ENCODE measurements at places on chromosomes 7 and 10.

- no peak for DNase-seq
Observed at GRCh38 chr10:58281092-58281752, 12.3 kb downstream of the CISD1 start.

DNA sequence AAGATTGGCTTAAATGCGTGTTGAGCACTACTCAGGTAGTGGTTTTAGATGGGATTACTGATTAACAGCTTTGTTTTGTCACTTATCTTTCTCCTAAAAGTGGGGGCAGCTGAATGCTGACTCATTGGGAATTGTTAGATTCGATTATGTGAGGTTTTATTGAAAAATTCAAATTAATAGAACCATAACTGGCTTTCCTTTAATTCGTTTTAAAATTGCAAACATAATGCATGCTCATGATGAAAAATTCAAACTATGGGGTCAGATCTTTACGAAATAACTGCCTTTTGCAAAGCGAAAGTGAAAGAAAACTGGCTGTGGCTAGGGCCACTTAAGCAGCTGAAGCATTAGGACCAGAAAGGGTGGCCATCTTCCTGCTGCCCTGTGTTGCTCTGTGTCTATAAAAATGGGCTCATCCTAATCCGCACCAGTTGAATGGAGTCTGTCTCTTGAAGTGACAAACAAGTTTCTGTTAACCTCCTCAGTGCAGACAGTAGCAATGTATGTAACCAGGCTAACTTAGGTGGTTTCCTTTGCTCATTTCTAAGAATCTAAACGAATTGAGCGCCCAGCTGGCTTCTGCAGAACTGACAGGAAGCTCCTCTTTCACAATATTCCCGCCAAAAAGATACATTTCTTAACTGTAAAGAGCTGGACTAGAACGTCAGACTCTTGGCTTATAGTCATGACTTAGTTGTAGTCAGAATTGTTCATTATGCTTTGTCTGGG lies 27.8 kb downstream of the DENND10 start:
- DNase-seq = no peak

- DNase-seq = no peak
Observed at GRCh38 chr10:49446031-49446430, 50.1 kb upstream of the DRGX start.

DNA sequence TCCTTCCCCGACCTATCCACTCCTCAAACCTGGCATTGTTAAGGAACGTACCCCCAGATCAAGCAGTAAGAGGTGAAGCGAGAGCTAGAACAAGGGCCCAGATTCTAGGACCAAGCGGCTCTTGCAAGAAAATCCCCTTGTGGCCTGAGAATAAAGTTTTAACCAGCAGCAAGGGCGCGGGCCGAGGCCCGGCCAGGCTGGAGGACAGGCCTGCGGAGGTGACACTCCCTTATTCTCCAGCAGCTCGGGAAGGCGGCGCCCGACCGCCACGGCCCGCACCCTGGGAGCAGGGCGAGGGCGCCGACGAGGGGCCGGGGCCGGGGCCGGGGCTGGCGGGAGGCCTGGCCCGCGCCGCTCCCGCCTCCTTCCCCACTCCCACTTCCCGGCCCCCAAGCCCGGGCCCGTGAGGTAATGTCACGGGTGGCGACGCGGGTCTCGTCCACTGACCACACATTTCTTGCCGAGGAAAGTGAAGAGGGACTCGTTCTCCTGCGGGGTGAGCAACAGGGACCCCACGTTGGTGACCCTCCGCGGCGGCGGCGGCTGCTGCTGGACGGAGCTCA lies 551 bp downstream of the WASL start:
- no peak for DNase-seq

DNA sequence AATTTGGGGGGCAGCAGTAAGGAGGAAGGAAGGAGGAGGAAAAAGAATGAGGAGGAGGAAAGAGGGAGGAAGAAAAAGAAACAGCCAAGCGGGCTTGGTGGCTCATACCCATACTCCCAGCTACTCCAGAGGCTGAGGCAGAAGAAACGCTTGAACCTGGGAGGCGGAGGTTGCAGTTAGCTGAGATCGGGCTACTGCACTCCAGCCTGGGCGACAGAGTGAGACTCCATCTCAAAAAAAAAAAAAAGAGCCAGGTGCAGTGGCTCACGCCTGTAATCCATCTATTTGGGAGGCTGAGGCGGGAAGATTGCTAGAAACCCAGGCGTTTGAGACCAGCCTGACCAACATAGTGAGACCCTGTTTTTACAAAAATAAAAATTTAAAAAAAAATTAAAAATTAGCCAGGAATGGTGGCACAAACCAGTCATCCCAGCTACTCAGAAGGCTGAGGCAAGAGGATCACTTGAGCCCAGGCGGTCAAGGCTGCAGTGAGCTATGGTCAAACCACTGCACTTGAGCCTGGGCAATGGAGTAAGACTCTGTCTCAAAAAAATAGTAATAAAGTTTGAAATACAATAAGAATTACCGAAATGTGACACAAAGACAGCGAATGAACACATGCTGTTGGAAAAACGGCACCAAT lies 14.1 kb upstream of the CRCP start:
- DNase-seq = no peak

- DNase-seq = no peak
Observed at GRCh38 chr7:36208997-36209813, 56.2 kb downstream of the EEPD1 start.

DNA sequence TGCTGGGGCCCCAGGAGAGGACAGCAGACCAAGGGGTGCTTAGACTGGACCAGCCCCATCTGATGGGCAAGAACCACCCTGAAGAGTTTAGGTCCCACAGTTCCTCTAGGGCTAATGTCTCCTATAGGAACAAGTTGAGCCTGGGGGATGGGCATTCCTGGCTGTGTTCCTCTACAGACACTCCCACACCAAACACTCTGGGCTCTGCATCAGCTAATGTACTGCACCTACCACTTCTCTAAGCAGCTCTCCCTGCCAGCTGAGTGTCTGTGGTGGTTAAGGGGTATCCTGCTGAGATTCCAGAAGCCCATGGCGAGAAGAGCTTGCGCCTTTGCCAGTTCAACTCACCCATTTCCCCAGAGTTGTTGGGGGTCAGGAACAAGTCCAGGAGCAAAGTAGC lies 284.1 kb upstream of the CSTF2T start:
- no peak for DNase-seq

DNA sequence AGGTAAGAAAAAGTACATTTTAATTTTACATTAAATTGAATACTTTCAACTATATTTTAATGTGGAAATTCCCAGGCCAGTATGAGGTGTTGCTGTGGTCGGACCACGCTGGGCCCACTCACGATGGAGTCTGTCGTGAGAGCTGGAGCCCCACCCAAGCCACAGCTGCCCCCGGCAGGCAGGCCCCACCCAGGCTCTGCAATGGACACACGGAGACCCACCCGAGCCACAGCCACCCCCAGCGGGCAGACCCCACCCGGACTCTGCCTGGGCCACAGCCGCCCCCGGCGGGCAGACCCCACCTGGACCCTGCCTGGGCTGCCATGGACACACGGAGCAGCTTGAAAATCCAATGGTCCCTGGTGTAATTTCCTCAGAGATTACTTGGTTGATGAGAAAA lies 141.3 kb downstream of the PTPRN2 start:
- no peak for DNase-seq

- DNase-seq = no peak
Observed at GRCh38 chr7:16399265-16399831, 22.0 kb downstream of the CRPPA start.

DNA sequence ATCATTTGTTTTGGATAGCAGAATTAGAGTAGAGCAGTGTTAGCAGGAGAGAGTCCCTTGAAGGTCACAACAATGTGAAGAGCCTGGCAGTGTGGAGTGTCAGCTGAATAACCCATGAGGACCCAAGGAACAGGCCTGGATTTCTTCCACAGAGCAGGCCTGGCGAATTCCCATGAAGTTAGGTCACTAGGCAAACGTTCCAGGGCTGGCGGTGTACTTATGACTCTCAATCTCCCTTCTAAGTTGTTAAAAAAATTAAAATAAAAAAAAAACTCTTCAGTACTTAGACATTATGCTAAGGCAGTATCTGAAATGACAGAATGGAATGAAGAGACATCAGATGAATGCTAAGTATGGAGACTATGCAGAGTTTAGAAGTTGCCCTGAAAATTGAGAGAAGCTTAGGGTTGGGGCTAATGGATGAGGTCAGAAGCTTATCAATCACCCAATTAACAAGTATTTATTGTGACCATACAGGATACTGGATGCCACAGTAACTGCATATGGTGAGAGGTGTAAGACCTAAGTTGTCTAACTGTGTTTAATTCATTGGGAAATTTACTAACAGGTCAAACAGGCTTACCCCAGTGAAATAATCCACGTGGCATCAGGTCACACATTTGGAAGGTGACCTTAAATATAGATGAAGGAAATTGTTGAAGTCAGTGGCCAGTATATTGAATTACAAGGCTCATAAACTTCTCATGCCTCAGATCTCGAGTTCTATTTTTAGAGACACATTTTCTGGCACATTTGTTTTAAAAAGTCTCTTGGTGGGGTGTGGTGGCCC lies 126.2 kb upstream of the NRP1 start:
- no peak for DNase-seq

- no peak for DNase-seq
Observed at GRCh38 chr7:49839863-49840645, 66.6 kb downstream of the VWC2 start.

GRCh38 chr7:471191-471865 lies 48.3 kb downstream of the PDGFA start:
- no peak for DNase-seq

GRCh38 chr7:153193144-153193595 lies 433.6 kb downstream of the ACTR3B start:
- no peak for DNase-seq

DNA sequence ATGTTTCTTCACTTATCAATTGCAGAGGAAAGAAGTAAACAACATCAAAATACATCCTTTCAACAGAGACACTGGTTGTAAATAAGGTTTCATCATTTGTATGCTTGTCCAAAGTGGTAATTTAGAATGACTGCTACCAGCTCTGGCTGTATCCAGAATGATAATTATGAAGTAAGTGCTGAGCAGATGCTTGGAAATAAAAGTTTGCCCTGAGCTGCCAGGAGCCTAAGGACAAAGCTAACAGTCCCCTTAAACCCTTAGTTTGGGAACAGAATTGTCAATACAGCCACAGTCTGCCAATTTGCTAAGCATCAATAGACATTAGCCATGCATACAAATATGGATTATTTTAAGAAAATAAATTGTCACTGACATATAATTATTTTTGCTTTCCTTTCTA lies 147.0 kb upstream of the SLC13A1 start:
- DNase-seq = no peak

- DNase-seq = no peak
Observed at GRCh38 chr10:50577681-50578350, 45.9 kb downstream of the SGMS1 start.

DNA sequence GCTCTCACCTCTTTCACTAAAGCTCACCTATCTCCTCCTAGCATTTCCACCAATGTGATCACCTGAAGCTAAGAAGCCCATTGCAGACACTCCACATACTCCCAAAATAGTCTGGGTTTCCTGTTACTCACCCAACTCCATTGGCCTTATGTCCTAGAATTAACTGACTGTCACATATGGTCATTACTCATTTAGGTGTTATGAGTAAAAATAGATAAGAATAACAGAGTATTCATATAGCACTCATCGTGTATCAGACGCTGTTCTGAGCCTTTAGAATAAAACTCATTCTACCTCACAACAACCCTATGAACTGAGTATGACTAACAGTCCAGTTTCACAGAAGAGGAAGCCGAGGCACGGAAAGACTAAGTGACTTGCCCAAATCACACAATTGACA lies 174.2 kb upstream of the NPVF start:
- no peak for DNase-seq

- DNase-seq = no peak
Observed at GRCh38 chr10:72906446-72906845, 12.9 kb downstream of the OIT3 start.

GRCh38 chr10:131891196-131891928 lies 9.4 kb upstream of the PPP2R2D start:
- no peak for DNase-seq

DNA sequence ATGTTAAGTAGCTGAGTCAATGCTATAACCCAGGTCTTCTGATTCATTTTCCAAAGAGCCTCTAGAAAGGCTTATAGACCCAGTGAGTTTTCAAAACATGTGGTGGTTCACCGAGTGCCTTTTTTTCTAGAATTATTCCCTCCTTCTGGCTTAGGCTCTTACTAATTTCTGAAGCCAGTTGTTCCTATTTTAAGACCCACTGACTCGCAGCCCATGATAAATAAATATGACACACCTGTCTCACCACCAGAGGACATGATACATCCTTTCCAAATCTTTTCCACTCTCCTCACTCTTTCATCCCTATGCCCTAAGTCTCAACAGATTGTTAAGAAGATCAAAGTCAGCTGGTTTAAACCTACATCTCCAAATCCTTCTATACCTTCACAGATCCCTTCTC lies 126.0 kb upstream of the WNT16 start:
- DNase-seq = no peak

DNA sequence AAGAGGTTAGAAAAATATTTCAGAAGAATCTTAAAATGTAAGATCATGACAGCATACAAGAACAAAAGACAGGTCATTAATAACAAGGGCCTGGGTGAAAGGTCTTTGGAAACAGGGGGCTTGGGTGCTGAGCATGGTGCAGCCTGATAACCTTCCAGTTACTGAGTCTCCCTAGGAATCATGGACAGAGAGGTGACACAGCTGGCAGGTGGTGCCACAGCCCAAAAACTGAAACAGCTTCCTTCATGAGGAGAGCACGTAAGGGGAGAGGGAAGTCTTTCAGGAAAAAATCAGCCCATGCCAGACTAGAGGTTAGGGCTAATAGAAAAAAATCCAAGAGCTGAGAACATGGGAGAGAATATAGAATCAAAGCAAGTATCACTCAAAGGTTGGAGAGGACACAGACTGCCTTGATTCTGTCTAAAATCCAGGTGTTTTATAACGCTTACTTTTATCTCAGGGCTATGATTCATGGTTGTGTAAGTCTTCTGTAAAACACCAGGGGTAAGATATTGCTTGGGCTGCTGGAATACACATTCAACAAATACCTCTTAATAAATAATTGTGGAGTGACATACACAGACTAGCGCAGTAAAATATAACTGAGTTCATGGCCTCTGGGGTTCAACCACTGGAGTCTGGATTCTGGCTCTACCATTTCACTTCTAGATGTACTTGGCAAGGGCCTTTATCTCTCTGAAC lies 88.1 kb downstream of the SEMA3C start:
- DNase-seq = no peak
